Activated naive CD4-positive, alpha-beta T cell treated with anti-CD3 and anti-CD28 coated beads, Interleukin-2, amount 50 U/mL, for 16 hours (primary cell): ENCODE measurements at places on chromosomes 3 and 15.
A peak's percentile ranks its signal among the peaks of the same experiment; 100 is the strongest.

DNA sequence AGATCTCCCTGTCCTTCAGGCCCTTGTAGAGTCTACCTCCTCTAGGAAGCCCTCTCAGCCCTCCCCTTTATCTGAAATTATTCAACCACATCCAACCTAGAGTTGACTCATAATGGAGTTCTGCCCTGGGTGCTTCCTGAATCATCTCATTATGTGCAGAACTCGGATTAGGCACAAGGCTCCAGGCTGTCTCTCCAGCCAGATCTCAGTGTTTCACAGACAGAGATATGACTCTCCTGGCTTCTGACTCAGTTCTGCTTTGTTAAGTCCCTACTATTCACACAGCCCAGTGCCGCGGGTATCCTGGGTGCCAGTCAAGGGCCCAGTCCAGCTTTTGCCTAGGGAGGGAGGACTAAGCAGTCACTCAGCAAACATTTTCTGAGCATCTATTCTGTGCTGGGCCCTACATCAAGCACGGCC, 9.3 kb downstream of the STRA6 start:
- no peak for DNase-seq

GRCh38 chr3:115576325-115576875, 46.9 kb upstream of the GAP43 start:
- DNase-seq, result no peak

GRCh38 chr3:32556332-32556731, 14.3 kb downstream of the DYNC1LI1 start:
- DNase-seq, result no peak

- DNase-seq, result no peak
Measured at GRCh38 chr15:72998226-72998625, 54.0 kb upstream of the NEO1 start.

DNA sequence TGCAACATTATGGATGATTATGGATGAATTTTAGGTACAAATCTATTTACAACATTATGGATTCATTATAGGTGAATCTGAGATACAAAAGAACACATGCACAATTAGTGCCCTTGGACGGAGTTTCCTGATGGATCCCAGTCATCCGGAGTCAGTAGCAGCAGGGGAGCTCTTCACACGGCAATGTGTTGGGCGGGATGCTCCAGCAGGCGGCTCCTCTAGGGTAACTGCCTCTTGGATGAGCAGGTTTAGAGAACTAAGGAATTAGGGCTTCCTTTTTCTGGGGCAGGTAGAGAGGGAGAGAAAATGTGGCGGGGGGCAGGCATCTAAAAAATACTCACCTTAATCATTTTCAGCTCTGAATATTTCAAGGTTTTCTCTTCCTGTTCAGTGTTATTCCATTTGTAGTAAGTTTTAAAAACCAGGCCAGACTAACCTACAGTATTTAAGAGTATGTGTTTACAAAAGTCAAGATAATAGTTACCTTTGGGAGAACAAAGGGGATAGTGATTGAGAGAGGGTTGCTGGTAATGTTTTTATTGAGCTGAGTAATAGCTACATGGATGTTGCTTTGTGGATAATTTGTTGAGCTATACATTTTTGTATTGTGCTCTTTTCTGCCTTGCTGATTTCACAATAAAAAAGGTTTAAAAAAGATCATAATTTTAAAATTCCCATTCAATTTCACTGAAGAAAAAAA, 27.4 kb upstream of the GOLM2 start:
- DNase-seq, result no peak

DNA sequence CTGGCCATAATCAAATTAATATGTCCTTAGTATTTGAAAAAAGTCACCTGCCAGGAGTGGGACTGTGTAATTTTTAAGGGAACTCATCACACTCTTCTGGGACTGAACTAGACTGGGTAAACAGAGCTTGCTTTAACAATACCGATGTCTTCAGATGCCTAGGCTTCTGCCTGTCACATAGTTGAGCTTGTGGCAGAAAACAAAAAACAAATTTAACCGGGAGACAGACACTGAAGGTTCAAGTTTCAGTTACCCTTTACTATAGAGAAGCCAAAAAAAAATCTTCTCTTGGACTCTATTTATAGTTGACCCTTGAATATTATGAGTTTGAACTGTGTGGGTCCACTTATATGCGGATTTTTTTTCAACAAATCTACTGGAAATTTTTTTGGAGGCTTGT, 10.8 kb downstream of the PPP1R2 start:
- no peak for DNase-seq

DNA sequence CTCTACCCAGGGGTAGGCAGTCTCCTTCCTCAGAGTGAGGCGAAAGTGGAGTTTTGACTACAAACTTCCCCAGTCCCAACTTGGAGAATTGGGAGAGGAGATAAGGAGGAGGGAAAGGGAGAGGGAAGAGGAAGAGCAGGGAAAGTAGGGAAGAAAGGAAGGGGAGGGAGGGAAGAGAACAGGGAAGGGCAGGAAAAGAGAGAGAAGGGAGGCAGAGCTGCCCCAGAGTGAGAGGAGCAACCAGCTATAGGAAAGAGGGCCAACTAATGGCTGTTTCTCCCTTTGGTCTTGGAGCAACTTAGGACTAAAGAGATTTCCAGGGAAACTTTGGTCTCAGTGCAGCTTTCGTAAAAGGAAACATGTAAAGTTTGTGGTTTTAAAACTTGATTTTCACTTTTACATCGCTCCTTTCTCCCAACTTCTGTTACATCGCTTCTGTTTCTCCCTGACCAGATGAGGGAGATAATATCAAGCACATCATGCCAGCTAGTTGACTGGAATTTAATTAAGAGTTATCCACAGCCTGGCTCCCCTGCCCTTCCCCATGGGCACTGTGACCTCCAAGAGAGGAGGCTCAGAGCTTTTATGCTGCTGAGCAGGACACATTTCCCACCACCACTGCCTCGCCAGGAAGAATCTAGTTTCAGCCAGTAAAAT, 1.4 kb downstream of the CA12 start:
- DNase-seq, result no peak

GRCh38 chr3:14768182-14768790, 50.5 kb upstream of the FGD5 start:
- no peak for DNase-seq

DNA sequence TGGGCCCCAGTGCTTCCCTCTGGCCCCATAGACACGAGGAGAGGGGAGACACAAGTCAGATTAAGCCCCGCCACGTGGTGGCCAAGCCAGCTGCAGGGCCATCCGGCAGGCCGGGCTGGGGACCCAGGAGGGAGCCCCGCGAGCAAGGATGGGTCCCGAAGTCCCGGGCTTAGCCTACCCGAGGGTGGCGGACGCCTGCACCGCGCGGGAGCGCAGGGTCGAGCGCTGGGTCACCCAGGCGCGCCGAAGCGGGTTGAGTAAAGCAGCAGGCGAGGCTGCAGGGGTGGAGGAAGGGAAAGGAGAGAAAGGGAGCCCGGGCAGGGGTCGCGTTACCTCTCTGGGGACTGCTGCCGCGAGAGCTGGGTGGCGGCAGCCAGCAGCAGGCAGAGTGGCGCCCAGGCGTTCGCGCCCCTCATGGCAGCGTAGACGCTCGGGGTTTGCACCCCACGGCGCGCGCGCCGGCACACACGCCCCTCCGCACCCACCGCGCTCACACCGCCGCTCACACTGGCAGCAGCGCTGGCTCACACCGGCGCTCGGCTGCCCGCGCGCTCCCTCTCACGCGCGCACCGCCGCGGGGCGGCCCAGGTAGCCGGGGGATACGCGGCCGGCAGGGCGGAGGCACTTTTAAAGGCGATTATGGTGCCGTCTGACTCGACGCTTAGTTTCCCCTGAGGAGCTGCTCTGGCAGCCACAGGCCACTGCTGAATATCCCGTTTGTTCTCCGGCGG, at the start of gene PCOLCE2:
PCOLCE2 (minus strand) TSS at position 603 of the 731 bp plus-strand sequence; CDS start at position 416, 187 bp downstream.
- peak; percentile 25 for DNase-seq

DNA sequence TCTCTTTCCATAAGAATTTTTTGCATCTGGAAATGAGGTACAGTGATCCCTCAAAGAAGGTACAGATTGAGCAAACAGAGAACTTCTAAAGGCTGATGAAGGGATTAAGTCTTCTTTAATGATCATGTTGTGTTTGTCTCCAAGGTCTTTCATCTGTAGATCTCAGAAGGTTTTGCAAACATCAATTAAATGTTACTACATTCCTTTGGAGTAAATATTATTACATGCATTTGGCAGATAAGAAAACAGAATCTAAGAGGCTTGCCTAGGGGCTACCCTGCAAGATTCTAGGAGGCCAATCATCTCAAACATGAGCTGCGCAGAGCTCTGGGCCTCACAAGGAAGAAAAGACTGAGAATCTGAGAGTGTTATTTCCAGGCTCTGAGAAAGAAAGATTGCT, 70.9 kb upstream of the LPP start:
- no peak for DNase-seq

DNA sequence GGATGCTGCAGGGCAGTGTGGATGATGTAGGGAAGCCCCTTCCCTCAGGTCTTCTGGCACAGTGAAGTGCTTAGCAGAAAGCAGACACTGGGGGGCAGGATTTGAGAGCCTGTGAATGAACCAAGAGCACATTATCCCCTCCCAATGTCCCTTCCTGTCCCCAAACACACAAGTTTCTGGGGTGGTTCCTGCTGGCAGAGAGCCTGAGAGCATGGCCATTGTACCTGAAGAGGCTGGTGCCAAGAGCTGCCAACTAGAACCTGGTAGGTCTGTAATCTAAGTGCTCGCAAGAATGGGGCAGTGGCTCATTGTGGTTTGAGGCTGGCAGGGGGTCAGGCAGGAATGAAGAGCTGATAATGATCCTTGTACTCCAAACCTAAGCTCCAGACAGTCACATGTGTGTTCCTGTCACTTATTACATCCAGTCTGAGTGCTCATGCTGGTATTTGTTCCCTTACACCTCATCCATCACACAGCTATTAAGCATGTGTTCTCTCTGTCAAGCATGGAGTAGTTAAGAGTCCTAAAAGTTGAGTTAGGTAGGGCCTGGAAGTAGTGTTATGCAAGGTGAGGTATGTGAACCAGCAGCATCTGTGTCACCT, 6.7 kb upstream of the CCR1 start:
- no peak for DNase-seq

DNA sequence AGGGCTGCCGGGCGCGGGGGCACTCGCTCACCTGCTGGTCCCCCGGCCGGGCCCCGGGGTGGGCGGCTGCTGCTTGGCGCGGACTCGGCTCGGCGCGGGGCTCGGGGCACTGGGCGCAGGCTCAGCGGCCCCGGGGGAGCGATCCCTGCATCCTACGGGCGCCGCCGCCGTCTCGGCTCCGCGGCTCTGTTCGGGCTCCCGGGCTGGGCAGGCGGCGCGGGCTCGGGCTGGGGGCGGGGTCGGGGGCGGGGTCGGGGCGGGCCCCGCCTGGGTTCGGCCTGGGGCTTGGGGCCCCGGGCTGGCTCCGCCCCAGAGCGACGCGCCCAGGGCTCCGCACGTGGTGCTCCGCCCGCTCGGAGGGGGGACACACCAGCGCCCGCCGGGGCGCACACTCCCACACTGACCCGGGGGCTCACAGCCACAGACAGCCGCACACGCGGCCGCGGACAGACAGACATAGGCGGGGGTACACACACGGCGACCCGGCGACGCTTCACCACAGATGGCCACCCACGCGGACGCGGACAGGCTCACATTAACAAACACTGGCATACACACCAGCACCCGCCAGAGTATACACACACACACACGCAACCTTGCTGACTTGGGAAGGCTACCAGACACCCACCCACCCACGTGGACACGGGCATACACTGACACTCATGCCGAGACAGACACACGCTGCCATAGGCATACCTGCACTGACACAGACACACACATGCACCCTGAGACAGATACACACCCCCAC, at the start of gene SCN5A:
SCN5A (minus strand) TSS at position 188 of the 748 bp plus-strand sequence. CDS start 16,380 bp downstream, outside the sequence.
- DNase-seq, result peak; percentile 65

- no peak for DNase-seq
Measured at GRCh38 chr3:152891678-152892077, 56.7 kb downstream of the P2RY1 start.

DNA sequence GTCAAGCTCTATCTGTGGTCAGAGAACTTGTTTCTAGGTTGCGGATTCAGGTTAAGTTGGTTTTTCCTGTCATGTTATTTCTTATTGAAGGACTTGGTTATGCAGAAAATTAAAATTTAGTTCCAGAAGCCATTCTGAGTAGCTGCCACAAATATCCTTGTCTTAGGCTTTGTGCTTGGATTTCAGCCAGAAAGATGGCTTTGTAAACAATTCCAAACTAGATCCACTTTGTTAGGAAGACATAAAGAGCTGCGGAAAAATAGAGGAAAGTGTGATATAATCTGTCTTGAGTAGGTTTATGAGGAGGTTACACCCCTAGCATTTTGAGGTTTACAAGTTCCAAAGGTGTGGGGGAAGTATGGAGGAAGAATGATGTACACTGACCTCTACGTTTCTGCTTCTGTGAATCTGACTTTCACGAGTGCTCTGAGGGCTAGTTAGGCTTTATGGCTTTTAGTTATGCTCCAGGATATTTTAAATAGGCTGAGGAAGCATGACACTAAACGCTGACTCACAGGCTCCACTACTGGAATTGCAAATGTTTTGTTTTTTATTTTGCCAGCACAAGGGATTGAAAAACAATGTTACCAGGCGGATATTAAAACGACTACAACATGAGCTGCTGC, 46.3 kb upstream of the UTS2B start:
- DNase-seq, result no peak

- no peak for DNase-seq
Measured at GRCh38 chr3:129542747-129543146, 228 bp upstream of the H1-8 start.

GRCh38 chr3:41933154-41933676, 28.7 kb downstream of the ULK4 start:
- no peak for DNase-seq

DNA sequence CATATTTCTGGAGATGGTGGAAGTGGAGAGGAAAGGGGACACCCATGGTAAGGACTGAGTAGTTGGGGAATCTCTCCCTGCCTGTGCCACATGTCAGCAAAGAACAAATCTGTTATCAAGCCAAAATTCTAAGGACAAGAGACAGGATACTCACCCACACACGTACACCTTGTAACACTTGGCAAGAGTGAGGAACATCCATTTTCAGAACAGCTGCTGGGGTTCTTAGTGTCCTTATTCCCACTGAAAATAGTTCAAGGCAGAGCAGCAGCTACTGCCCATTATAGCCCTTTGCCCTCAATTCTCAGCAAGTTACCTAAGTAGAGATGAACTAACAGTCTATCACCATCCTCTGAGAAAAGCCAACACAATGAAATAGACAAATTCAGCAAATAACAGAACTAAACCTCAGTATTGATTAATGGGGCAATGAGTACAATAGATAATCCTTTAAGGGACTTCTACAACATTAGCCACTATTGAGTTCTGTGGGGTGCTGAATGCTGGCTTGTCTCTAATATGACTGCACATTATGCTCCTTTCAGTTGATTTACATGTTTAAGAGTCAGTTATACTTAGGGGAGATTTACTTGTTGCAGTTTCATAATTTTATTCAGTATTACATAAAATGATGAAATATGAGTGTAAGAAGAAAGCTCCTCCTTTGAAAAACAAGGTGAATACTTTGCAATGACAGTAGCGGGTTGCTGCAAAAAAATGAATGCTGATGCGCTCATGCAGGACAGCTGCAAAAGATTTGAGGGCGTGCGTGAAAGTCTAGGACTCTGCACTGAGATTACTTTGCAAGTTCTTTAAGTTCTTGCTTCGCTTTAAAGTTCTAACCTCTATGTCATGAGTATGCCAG, 22.4 kb downstream of the SENP5 start:
- no peak for DNase-seq

DNA sequence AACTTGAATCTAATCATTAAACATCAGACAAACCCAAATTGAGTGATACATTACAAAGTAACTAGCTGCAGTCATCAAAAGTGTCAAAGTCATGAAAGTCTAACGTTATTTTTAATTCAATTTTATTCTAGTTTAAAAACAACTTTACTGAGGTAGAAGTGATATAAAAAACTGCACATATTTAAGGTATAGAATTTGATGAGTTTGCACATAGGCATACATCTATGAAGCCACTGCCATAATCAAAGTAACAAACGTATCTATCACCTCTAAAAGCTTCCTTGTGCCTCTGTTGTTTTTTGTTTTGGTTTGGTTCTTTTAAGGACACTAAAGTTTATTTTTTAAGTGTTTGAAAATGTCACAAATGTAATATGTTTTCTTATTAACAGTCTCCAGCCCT, 130.9 kb downstream of the DLG1 start:
- no peak for DNase-seq
